ENCODE measurements at places on chromosomes 5 and 9.

GRCh38 chr5:118906947-118907346 is 81.4 kb downstream of the DTWD2 start:
- no peak for DNase-seq

- no peak for DNase-seq
These were observed 216.8 kb upstream of the PANK3 start for GRCh38 chr5:168796000-168796399.

DNA sequence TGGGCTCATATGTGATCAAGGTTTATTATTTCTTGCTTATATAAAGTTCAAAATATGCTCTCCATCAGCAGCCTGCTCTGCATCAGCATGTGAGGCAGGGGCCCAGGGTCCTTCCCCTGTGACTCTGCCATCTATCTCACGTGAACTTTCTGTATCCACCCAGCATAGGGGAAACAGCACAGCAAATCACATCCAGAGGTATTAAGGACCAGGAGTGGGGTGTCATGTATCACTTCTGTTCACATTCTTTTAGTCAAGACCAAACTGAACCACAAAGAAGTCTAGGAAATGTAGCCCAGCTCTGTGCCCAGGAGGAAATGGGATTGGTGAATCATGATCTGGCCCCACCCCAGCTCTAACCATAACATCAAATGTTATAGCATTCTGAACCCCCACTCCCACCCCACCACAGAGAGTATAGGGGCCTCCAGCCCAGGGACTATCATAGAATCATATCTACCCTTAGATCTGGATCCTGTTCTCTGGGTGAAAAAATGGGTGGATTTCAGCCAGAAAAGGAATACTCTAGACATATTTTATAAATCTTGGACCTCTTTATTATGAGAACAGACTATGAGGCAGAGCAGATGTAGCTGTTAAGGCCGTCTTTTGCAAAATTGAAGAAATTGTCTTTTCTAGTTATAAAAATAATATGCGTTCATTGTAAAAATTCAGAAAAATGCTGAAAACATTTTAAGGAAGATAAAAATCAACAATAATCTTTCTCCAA is 473.7 kb downstream of the ARHGEF28 start:
- no peak for DNase-seq

DNA sequence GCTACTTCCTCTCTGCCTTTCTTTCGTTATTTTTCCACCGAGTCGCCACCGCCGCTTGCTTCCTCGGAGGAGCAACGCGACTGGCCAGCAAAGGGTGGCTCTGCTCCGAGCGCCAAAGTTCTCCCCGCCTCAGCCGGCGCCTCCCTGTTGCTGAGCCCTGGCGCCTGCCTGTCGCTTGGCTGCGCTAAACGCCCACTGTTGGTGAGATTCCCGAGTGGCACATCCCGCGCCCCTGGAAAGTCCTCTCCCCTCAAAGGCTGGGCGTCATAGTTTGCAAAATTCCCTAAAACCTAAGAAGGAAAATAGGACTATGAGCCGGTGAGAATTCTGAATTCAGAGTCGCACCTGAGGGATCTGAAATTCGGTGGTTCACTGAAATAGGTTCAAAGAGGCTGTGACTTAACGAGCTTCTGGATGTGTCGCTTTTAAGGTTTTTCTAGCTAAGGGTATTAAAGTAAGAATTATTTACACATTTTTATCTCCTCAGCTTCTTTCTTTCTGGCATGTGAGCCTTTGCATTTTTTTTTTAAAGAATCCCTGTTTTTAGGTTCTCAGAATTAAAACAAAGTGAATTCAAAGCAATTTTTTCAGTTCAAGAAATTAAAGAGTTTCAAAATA is at the start of gene GRIN3A:
Gene GRIN3A, minus strand, starts transcription at position 82 of the 618 bp plus-strand sequence. CDS start 668 bp downstream, outside the sequence.
- DNase-seq: peak; percentile 6

- no peak for DNase-seq
These were observed 20.4 kb upstream of the KIF12 start for GRCh38 chr9:114119242-114120191.

- DNase-seq: no peak
These were observed 113.2 kb downstream of the TLE4 start for GRCh38 chr9:79684711-79685575.

DNA sequence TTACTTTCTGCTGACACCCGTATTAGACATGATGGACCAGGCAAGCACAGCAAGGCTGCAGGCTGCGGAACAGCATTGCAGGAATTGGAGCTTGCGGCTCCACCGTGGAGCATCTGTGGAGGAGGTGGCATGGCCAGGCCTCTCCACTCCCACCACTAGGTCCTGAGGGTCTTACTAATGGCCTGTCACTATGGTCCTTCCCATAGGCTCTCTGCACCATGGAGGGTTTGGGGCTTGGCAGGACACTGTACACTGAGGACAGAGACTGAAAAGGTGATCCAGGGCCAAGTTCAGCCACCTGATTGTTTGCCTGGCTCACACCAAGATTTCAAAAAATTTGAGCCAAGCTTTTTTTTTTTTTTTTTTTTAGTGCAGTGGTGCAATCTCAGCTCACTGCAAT is 14.3 kb upstream of the ZBTB43 start:
- no peak for DNase-seq

DNA sequence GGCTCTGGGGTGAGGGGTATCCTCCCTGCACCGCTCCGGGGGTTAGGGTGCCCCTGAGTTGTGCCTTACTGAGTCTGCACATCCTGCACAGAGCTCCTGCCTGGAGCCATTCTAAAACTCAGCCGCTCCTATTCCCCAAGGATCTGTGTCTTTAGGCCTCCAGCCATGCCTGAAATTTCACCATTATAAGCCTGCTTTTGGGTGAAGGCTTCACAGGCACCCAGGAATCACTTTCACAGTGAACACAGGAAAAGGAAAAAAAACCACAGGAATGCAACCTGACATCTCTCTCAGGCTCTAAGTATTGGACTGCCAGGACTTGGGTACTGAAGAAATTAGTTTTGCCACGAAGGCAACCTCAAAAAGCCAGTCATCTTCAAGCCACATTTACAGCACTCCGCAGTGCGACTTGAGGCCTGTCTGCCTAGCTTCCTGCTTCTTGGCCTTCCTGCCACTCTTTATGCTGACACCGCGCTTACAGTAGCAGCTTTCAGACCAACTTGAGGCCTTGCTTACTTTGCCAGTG is 30.9 kb downstream of the GALNT10 start:
- peak; percentile 45 for DNase-seq

DNA sequence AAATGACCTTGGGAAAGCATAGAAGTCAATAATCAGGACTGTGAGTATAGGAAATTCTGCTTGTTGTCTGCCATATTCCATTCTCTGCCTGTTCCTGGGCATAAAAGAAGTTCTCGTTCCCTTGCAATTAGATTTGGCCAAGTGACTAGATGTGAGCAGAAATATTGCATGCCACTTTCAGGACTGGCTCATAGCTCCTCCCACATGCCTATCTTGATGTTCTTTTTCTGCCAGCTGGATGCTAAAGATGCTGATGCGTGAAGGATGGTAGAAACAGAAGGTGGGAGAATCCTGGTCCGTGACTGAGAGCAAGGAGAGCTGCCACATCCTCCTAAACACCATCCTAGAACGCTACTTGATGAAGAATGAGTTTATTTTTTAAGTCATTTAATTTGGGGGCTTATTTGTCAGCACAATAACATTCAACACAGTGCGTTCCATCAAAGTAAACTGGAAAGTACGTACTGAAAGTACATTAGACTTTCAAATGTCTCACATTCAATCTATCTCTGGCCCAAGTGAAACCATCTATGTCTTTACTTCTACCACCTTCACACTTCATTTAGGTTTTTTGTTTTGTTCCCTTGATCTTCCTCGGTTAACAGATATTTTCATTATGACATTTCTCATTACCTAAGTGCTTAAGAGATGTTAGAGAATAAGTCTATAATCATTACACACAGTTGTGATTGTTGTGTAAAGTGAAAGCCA is 648.5 kb downstream of the RAB3C start:
- DNase-seq: no peak

GRCh38 chr9:137321726-137322361 is 19.8 kb upstream of the NRARP start:
- DNase-seq: no peak

- no peak for DNase-seq
These were observed 681 bp upstream of the CHSY3 start for GRCh38 chr5:129903466-129904101.

DNA sequence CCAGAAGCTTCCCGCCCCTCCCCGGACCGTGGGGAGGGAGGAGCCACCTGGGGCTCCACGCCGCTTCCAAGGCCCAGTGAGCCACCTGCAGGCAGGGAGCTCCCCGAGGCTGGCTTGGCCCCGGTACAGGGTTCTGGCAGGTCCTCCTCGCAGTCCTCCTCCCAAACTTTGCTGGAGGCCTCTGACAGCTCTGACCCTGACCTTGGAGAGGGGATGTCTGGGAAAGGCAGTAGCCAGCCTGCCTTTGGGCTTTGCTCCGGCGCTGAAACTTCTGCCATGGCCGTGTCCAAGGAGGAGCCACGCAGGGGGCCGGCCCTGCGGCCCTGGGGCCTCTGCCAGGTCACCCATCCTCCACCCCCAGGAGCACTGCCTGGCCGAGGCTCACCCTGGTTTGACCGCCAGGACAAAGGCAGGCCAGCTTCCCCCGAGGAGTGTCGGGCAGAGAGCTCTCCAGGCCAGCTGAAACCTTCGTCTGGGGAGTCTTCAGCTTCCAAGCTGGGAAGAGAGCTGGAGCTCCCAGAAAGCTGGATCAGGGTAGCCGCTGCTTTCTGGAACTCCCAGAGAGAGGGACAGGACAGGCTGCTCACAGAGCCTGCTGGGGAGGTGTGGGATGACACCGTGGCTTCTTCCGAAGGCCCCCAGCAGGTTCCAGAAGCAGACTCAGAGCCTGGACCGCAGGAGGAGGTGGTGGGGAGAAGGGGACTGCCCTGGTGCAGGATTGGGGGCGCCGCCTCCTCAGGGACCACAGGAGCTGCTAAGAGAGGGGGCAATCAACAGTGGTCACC is 9.0 kb upstream of the QSOX2 start:
- DNase-seq: no peak

DNA sequence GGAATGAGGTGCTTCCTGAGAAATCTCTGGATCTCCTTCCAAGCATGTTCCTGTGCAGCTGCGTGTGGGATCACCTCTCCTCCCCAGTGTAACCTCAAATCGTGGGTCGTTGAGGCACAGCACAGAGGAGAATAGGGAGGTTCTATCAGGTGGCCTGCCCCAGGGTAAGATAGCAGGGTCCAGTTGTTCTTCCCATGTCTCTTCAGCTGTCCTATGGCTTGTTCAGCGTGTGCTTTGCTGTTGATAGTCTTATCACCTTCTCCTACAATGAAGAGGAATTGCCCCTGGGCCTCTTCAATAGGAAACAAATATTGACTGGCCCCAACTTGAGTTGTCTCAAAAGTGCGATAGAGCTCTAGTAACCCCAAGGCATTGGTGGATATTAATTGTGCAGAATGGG is 22.4 kb downstream of the BAAT start:
- DNase-seq: no peak

DNA sequence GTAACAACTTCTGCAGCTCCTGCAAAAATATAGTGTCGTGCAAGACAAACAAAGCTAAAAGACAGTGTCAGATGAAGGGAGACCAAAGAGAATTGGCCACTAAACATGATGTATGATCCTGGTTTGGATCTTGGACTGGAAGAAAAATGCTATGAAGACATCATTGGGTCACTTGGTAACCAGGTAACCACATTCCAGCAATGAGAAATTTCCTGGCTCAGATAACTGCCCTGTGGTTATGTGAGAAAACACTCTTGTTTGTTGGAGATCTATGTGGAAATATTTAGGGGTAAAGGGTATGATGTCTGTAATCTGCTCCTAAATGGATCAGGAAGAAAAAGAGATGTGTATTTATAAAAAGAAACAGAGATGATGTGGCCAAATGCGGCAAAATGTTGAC is 45.5 kb upstream of the ANKRD33B start:
- DNase-seq: no peak

GRCh38 chr5:28523888-28524635 is 1485.7 kb upstream of the CDH9 start:
- DNase-seq: no peak

DNA sequence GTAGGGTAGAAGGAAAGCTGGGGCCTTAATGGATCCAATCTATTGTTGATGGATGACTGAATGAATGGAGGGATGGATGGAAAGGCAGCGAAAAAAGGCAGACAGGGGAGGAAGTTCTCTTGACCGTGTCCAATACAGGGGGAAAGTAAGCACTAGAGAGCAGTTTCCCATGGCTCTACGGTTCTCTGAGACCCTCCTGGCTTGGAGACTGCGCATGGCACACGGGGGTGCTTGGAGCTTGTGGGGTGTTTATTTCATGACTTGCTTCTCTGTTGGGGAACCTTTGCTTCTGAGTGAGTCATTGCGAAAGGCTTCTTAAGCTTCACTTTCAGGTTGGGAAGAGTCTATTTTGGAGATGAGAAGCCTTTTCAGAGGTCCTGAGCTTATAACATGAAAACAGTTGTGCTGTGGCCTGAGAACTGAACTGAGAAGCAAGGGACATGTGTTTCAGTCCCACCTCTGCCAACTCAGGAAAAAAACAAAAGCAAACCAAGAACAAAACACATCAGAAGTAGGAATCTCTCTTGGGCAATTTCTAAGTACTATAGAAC is 12.8 kb upstream of the TEX48 start:
- peak; percentile 31 for DNase-seq

DNA sequence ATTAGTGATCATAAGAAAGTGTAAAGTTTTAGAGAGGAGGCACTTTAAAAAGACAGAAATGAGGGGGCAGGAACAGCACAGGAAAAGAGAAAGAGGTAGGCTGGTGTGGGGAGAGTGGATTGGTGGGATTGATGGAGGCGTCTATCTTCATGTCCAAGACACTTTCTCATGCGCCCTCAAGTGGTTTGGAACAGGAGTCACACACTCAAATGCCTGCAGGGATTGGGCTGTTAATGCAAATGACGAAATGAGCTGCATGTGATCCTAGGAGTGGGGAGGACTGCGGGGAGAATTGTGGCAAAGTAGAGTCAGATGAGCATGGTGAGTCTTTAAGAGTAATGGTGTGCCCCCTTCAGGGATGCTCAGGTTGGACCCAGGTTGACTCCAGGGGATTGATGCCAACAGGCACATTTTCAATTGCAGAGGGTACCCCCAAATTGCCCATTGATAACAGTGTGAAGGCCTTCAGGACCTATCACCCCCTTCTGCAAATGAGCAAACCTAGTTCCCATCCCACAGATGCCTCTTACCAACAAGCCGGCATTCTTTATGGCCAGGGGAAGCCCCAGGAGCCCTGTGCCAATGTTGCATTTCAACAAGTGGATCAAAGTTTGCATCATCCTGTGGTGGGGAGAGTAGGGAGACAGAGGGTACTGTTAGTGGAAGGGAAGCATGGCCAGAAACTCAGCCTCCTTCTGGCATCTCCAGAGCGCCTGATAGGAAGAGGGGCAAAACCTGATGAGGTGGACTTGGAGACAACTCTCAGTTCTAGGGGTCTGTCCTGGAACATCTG is 5.3 kb downstream of the SLC36A3 start:
- no peak for DNase-seq

Data from stimulated activated naive CD8-positive, alpha-beta T cell treated with anti-CD3 and anti-CD28 coated beads, Interleukin-15, Interleukin-2, amounts not matched to agents 100 U/mL and 50 U/mL, for 24 hours (primary cell).